ENCODE measurements at places on chromosomes 1 and 21.

- no peak for DNase-seq
Measured at GRCh38 chr21:41497008-41497407, 10.9 kb downstream of the TMPRSS2 start.

DNA sequence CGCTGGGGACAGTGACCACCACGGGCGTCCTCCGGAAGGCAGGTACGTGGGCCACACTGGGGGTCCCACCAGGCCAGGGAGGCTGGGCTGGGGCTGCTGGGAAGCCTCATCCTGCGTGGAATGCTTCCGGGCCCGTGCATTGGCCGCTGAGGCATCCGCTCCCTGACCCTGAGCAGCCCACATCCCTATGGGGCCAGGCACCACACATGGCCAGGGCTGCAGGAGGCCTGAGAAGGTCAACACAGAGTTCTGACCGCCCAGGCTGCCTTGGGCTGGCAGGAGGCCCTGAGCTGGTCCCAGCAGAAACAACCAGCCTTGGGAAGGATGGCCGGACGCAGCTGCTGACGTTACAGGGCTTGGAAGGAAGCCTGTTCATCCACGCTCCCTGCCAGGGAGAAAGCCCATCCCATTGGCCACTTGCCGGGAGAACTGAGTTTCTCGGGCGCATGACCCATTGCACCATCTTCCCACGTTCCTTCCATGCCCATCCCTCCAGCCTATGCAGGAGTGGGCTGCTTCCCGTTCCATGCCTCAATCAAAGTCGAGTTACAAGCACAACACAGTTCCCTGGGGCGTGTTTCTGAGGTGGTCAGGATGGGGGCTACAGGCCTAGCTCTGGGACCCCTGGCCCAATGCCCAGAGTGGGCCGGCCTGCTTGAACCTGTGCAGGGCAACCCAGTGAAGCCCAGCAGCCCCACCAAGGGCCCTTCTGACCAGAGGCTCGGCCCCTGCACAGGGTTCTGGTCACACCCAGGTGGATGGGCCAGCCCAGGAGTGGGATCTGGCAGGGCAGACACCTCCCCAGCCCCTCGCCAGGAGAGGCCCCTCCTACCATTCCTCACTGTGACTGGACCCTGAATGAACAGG, 31.7 kb downstream of the TRIM11 start:
- no peak for DNase-seq

DNA sequence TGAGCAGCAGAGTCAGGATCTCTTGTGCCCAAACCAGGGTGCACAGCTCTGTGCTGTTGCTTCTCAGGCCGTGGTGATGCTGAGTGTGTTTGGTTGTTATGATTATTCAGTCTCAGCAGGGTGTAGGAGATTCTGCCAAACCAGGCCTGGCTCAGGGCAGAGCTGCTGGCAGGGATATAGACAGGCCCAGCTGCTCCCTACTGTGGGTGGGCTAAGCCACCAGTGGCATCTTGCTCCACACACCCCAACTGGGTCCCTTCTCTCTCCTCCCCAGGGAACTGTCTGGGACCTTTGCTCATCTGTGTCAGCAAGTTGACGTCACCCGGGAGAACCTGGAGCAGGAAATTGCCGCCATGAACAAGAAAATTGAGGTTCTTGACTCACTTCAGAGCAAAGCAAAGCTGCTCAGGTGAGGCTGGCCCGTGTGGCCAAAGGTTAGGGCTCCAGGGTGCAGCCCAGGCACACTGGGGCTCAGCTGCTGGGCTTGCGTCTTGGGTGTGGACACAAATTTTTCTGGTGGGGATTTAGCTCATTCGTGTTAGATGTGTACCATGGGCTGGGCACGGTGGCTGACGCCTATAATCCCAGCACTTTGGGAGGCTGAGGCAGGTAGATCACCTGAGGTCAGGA, 9.9 kb upstream of the MIIP start:
- no peak for DNase-seq

- no peak for DNase-seq
Measured at GRCh38 chr1:111789142-111789541, 33.4 kb downstream of the DDX20 start.

GRCh38 chr1:58813361-58813760, 29.5 kb upstream of the JUN start:
- DNase-seq: no peak

- DNase-seq: no peak
Measured at GRCh38 chr1:160186246-160186645, 4.1 kb upstream of the CASQ1 start.

GRCh38 chr1:94115254-94115899, 5.6 kb downstream of the ABCA4 start:
- no peak for DNase-seq

- no peak for DNase-seq
Measured at GRCh38 chr1:59020151-59020997, 236.5 kb upstream of the JUN start.

DNA sequence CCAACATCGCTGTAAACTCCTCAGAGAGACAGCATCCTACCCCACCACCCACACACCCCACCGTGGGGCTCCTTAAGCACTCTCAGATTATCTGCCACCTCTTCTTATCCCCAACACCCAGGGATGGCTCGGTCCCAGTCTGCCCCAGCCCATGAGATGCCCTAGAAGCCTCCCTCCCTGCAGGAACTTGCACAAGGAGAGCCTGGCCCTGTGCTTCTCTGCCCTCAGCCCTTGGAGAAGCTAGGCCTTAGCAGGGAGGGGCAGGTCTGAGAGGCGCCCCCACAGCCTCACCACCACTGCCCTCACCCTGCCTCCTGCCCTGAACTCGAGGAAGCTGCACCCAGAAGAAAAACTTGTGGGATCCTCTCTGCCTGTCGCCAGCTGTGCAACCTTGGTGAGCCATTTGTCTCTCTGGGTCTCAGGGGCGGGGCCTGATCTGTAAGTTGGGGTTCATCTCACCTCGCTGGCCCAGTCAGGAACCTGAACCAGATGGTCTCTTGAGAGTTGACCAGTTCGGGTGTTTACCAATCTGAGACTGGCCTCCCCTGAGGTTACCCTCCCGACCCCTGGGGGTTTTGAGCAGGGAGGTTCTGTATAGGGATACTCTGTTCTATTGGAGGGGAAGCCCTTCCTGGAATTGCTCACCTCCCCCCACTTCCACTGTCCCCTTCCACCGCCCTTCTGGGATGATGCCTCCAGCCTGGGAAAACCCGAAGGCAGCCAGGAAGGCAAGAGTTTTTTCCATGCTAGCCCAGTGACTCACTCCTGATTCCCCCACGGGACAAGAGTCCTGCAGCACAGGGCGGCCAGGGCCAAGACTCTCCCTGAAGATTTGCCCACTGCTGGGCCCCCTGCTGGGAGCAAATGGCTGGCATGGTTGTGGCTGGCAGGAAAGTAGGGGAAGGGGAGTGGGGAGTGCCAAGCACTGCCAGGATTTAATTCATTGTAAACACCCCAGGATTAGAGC, at the start of gene S100A3:
Gene S100A3 (minus strand): TSS at position 537 of the 967 bp plus-strand sequence. CDS start 773 bp downstream, outside the sequence.
- no peak for DNase-seq

DNA sequence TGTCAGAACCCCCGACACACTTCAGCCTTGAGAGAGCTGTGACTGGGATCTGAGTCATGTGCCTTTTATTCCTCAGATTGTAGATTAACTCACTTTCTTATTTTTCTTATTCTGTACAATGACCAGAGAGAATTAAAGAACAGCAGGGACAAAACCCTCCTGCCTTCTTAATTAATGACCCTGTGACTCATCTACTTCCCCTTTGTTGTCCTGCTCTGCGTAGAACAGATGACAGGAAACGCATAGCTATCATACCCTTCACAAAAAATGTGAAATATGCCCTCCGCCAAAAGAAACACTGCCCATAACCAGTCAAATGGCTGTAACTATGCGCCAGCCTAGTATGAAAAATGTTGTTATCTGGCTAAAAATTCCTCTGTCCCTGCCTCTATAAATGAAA, 9.1 kb upstream of the PADI2 start:
- no peak for DNase-seq

DNA sequence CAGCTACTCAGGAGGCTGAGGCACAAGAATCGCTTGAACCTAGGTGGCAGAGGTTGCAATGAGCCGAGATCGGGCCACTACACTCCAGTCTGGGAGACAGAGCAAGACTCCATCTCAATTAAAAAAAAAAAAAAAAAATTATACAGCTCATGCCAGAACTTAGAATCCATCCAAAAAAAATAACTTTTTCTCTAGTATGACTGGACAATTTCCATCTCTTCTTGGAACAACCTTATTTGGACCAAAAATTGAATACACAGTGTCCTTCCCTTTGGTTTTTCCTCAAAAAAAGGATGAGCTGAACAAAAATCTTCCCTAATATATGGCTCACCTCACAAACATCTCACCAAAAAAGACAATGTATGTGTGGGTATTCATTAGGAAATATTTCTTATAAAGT, 73.7 kb downstream of the TOR3A start:
- DNase-seq: no peak

DNA sequence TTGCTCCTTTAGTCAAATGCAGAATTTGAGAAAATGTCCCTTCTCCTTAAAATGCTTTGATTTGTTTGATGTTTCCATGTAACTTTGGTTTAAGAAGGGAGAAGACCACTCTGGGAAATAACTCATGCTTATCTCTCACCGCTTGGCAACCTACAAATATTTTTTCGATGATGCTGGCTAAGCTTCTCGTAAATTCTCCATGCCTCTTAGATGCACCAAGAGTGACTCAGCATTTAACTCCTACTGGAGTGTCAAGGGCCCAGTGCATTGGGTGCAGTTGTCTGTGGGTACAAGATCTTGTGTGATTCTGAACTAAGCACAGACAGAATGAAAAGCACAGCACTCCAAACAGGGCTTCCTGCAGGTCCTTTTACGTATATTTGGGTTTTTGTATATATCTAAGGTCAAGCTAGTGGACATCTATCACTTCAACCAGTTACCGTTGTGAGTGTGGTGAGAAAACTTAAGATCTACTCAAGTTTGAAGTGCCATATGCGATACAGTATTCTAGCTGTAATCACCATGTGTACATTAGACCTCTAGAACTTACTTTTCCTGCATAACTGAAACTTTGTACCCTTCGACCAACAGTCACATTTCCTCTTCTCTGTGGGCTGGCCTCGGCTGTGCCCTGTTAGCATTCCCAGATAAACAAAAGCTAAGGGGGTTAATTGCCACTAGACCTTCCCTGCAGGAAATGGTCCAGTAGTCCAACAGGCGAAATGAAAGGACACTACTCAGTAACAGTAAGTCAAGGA, 55.8 kb downstream of the COL18A1 start:
- no peak for DNase-seq

DNA sequence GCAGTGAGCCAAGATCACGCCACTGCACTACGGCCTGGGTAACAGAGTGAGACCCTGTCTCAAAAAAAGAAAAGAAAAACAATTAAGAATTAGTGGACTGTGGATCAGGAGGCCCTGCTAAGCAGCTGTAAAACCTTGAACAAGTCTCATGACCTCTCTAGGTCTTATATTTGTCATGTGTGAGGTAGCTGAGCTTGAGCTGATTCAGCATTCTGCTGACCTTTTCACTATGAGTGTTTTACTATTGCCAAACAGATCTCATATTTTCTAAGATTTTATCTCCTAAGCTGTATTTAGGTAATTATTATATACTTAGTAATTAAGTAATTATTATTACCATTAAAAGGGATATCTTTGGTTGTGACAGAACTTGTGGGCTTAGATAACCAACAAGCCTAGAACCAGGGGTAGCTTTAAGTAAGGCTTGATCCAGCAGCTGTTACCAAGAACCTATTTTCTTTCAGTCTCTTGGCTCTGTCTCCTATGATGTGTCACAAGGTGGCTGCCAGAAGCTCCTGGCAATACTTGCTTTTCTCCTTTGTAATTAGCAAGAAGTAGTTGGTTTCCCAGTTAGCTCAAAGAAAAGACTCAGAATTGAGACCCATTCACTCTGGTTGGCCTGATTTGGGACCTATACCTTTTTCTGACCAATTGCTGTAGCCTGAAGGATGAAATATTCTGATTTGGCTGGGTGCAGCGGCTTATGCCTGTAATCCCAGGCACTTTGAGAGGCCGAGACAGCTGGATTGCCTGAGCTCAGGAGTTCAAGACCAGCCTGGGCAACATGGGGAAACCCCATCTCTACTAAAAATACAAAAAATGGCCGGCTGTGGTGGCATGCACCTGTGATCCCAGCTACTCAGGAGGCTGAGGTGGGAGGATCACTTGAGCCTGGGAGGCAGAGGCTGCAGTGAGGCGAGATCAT, 8.5 kb upstream of the ZC3H12A start:
- no peak for DNase-seq

DNA sequence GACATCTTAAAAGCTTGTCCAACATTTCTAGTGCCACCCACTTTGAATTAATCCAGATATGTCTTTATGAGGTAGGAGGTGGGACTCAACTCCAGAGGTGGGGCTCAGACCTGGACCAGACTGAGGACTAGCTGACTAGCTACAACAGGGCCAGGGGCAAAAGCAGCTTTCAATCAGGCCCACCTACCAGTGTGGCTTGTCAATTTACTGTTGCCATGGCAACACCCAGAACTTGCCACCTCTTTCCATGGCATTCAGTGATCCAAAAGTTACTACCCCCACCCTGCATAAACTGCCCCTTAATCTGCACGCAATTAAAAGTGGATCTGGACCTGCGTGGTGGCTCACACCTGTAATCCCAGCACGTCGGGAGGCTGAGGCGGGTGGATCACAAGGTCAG, 113.2 kb upstream of the KAZN start:
- no peak for DNase-seq

DNA sequence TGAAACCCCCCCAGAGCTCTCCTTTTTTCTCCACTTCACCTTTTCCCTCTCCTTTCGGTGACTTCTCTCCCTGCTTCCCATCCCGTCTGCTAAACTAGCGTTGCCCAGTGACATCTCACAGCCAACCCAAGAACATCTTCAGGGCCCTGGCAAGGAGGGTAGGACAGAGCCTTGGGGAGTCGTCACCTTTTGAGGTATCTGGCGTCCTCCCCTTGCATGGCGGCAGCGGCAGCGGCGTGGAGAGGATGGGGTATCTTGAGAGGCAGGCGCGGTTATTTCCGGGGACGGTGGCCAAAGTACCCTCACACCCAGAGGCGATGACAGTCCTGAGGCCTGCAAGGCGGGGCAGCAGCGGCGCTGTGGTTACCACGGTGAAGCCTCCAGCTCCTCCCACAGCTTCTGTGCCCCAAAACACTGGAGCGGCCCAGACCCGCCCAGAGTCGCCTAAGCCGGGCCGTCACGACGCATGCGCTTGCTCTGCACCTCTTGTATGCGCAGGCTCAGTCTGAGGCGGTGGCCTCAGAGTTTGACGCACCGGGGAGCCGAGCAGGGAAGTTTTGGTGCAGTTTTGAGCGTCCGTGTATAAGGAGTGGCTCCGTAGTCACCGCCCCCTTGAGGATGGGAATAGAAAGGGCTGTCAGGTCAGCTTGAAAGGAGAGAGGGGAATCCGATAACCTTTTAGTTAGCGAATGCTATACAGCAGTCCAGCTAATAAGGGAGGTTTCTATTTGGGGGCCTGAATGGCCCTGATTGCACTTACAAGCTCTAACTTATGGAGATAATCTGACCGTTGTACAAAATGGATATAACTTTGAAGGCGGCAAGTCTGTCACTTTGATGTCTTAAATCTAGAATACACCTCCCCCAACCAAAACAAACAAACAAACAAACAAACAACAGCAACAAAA, at the start of gene KIFAP3:
Gene KIFAP3 (minus strand): TSS at position 446 of the 908 bp plus-strand sequence. CDS start 228 bp downstream, at position 218.
- DNase-seq: peak; percentile 80

GRCh38 chr21:36297938-36298572, 21.9 kb upstream of the MORC3 start:
- peak; percentile 36 for DNase-seq

GRCh38 chr21:36109868-36110267, 25.0 kb upstream of the CBR3 start:
- DNase-seq: no peak

GRCh38 chr1:24743404-24744211, 1.6 kb upstream of the CLIC4 start:
- DNase-seq: no peak

Measured in esophagus squamous epithelium (tissue), 5 donors.